Esophagus squamous epithelium (tissue), 5 donors: ENCODE measurements at places on chromosomes 6 and 20.

GRCh38 chr6:15398633-15399275 lies 152.9 kb downstream of the JARID2 start:
- DNase-seq, result no peak

- DNase-seq, result no peak
Measured at GRCh38 chr20:62186887-62187866, 4.3 kb downstream of the MTG2 start.

- no peak for DNase-seq
Measured at GRCh38 chr6:9766240-9766915, 648.5 kb downstream of the TFAP2A start.

DNA sequence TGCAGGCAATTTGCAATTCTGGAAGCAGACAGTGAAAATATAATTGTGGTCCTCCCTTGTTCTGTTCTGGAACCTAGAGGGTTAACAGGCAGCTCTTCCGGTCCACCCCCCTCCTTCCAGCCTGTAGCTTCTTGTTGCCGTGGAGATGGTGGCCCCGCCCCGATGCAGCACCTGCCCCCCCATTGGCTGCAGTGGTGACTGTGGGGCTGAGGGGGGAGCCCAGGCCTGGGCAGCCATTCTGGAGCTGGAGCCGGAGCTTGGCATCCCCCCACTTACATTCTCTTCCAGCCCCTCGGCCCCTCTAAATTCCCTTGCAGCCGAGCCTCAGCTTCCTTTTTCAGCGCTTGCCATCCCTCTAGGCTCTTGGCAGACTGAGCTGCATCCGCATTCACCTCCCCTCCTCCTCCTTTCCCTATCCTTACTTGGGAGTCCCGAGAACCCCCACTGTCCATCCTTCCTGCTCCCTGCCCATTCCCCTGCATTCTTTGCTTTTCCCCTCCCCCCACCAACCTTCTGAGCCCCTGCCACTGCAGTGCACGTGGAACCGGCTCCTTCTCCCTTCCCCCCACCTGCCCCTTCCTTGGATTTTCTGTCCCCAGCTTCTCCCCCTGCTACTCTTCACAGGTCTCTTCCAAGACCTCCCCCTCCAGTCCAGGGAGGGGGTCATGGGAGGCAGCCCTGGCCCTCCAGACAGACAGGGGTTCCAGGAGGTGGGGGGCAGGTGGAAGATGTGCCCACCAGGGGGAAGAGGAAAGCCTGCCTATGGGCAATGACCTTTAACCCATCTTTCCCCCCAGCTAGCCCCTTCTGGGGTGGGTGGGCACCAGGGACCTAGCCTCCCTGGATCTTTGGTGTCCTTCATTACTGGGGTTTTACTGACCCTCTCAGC lies 11.4 kb downstream of the SYNGAP1 start:
- no peak for DNase-seq

GRCh38 chr20:47800623-47801022 lies 15.3 kb upstream of the SULF2 start:
- no peak for DNase-seq

- no peak for DNase-seq
Measured at GRCh38 chr6:37481711-37482605, 17.7 kb downstream of the CCDC167 start.

DNA sequence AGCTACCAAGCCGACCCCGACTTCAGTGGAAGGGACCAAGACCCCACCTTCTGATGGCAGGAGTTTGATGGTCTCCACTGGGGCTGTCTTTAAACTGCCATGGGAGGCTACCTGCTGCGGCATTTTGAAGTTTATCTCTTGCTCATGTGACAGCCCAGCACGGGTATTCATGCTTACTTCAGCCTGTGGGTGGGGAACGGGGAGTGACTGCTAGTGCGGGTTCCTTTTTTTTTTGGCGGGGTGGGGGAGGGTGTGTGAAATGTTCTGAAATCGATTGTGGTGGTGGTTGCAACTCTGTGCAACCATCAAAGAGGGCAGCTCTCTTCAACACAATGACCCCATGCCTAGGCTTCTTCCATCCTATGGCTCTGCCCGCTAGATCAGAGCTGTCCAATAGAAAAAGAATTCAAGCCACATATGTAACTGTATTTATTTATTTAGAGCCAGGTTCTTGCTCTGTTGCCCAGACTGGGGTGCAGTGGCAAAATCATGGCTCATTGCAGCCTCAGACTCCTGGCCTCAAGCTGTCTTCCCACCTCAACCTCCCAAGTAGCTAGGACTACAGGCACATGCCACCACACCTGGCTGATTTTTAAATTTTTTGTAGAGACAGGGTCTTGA lies 53.7 kb downstream of the PPP1R16B start:
- no peak for DNase-seq

DNA sequence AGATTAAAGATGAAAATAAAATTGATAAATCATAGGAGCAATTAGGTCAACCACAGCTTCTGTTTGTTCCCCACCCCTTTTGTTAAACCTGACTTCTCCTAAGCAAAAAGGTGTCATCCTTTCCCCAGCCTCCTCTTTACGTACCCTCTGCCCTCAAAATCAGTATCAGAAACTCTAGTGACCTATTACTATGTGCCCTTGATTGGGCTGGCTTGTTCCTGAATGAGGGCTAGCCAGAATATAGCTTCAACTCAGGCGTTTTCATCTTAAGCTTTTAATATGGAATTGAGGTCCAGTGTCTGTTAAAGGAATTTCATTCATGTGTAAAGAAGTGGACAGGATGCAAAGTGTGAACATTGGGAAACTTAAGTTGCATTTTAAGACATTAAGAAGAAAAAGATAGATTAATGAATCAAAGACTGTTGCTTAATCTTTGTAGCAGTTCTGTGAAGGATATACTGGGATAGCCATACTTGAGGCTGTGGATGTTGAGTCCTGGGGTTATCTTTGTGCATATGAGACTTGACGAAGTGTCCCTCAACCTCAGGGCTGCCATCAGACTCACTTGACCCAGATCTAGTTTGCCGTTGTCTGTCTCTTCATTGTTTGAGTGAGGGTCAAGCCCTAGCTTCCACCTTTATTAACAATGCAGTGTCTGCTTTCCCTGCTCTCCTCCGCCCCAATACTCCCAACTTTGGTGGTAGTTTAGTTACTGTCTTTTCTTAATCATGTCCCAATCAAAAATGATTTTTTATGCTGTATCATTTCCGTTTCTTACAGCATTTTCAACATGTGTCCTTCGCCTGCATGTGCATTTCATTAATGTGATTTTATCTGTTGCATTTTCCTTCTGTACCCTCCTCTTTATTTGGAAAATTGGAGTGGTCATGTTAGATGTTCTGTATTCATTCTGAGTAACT lies 1.9 kb downstream of the TBPL1 start:
- DNase-seq, result no peak
